ENCODE measurements at places on chromosomes 12 and 14.

GRCh38 chr12:3741882-3742672, 10.8 kb downstream of the CRACR2A start:
- no peak for DNase-seq

GRCh38 chr14:52051871-52052270, 17.0 kb downstream of the NID2 start:
- DNase-seq = no peak

DNA sequence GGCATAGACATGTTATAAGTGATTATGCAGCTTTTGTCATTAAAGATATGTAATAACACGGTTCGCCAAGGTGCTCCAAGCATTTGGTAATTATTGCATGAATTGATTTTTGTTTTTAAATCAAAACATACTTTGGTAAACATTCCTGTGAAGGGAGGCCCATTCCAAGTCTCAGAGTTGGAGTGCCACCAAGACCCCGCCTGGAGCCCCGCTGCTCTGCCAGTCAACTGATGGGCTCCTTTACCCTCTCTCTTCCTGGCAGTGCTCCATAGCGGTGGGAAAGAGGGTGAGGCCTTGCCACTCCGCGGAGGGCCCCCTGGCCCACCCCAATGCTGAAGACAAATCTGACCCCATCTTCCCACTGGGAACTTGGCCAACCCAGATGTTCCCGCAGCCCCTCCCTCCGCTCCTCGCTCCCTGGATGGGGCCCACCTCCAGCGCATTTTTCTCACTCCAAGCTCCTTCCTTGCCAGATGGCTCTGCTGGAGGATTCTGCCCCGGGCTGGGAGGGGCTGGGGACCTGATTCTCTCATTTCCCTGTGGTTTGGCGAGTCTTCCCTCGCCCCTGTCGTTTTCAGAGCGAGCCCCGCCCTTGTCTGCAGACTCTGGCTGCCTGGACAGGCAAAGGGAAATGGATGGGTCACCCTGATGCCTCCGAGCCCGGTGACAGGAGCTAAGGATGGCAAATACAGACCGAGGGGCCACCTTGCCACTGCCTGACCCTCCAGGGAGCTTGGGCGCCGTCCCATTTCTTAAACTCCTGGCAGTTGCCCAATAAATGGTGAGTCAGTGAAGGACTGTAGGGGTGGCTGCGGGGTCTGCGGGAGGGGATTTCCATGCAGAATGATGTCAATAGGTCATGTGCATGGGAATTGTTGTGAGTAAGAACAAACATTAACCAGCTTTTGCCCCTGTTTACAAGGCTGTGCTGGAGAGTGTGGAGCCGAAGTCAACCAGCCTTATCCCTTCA, 9.2 kb upstream of the PAPLN start:
- peak; percentile 93 for DNase-seq

DNA sequence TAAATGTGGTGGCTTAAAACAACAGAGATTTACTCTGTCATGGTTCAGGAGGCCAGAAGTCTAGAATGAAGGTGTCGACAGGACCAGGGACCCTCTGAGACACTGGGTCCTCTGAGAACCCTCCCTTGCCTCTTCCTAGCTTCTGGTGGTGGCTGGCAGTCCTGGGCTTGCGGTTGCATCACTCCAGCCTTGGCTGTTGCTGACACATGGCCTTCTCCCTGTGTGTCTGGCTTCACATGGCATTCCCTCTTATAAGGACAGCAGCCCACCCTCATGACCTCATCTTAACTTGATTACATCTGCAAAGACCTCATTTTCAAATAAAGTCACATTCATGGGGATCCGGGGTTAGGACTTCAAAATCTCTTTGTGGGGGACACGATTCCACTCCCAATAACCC, 36.9 kb downstream of the MVK start:
- no peak for DNase-seq

DNA sequence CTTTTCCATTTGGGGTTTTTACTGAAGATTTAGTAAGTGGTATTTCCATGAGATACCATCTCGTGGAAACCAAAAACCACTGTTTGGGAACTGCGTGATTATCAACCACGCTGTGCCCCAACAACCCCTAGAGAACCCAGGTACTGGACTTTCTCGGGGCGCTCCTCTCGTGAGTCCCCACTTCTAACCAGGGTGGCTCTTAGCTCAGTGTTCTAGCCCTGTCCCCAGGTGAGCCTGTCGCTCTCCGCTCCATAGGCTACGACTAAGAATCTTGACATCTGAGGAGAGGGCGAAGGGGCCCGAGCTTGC, 686 bp downstream of the MCRS1 start:
- DNase-seq = no peak

DNA sequence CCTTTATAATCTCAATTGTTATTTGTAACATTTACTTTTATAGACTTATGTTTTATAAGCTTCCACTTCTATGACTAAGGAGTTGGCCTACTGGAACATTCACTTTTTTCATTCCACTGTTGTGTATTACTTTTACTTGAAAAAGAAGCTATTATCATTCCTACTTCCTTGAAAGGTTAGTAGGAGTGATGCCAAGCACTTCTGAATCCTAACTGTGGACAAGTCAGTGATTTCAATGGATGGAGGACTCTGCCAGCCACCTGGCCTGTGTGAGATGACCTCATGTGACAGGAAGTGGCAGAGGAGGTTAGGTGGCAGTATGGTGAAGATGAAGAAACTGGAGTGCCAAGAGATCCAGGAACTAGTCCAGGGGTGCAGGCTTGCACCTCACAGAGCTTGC, 46.0 kb downstream of the TECPR2 start:
- no peak for DNase-seq

- no peak for DNase-seq
Measured at GRCh38 chr12:66453120-66453519, 150.8 kb downstream of the HELB start.

GRCh38 chr12:49288412-49288853, 6.5 kb upstream of the PRPH start:
- DNase-seq = peak; percentile 79

- no peak for DNase-seq
Measured at GRCh38 chr14:74855021-74855420, 20.9 kb downstream of the PROX2 start.
